ENCODE measurements at places on chromosomes 12 and 14.

- no peak for DNase-seq
These were observed 171.4 kb downstream of the CRADD start for GRCh38 chr12:93848523-93849101.

DNA sequence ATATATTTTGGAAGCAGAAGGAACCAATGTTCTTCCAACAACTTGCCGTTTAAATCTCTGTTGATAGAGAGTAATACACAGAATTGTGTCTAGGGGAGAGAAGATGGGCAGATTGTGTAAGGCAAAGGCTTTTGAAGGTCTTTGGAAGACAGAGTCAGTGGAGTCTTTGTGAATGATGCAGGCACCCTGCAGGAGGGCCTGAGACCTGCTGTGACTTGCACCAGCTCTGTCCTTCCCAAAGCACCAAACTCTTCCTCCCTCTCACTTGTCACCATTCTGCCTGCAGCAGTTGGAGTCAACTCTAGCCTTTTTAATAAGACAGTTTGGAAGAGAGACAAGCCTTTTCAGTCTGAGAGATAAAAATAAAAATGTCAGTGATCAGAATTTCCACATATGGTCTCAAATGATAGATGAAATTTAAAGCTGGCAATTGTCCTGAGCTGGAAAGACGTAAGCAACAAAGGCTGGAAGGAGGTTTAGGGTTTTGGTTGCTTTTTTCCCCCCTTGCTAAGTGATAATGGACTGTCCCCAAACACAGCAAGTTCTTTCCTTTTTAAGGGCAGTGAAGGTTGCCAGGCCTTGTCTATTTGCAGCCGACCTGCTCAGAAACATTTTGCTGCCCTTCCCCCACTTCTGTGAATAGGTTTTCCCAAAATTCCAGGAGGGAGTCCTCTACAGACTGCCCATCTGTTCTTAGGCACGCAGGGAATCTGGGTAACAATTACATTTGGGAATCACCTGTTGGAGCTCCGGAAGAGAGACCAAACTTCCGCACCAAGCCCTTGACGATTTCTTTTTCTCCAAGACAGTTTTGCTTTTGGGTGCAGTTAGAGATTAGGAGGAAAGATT, 103.0 kb upstream of the NTF3 start:
- peak; percentile 8 for DNase-seq

DNA sequence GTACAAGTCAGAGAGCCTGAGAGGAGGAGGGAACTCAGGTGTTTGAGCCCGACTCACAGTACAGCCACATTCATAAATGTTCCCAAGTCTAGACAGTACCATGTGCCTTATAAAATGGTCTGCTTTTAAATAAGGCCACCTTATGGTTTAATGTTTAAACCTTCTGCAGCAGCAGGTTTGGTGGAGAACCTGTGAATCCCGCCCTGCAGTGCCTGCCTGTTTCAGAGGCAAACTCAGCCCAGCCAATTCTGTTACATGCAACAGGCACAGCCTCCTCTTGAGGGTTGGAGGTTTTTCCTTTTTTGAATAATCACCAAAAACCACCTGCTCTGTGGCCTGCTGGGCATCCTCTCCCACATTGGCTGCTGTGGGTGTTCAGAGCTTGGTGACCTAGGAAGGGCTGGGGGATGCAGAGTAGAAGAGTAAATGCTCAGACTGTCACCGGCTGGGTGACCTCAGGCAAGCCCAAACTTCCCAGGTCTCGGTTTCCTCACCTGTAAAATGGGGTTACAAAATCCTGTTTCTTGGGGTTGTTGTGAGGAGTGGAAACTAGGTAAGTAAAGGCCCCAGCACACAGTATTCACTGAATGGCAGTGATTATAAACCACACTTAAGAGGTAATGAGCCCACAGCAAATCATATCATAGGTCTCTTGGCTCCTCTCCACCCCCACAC, 28.0 kb downstream of the NUAK1 start:
- no peak for DNase-seq

- peak; percentile 66 for DNase-seq
These were observed 258.6 kb downstream of the MSRB3 start for GRCh38 chr12:65536876-65537681.

GRCh38 chr12:90959538-90960139, 4.7 kb upstream of the CCER1 start:
- peak; percentile 83 for DNase-seq

GRCh38 chr12:10661338-10661737, 12.5 kb downstream of the STYK1 start:
- no peak for DNase-seq

DNA sequence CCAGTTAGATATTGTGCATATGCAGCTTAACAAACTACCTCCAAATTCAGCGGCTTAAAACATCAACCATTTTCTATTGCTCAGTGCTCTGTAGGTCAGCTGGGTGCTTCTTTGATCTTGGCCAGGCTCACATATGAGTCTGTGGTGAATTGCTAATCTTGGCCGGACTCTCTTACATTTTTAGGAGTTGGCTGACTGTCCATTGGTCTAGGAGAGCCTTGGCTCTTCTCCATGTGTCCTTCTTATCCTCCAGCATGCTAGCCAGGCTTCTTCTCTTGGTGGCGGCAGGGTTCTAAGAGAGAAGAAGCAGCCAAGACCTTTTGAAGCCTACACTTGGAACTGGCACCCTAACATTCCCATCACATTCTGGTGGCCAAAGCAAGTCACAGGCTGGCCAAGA, 174.3 kb upstream of the PWP1 start:
- DNase-seq, result no peak

DNA sequence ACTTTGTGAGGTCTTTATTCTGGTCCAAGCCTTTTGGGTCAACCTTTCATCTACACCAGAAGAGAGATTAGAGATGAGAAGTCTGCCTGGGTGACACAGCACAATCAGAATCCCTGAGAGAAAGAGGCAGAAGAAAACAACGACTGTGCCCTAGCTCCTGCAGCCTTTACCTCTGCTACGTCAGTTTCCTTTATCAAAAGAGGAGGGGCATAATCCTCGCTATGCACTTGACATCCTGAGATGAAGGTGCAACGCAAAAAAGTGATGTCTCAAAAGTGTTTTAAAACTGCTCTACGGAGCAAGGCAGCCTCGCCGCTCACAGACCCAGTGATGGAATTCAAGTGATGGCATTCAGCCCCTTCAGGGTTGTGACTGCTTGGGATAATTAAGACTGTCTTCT, 21.7 kb downstream of the ZDHHC22 start:
- DNase-seq, result no peak

DNA sequence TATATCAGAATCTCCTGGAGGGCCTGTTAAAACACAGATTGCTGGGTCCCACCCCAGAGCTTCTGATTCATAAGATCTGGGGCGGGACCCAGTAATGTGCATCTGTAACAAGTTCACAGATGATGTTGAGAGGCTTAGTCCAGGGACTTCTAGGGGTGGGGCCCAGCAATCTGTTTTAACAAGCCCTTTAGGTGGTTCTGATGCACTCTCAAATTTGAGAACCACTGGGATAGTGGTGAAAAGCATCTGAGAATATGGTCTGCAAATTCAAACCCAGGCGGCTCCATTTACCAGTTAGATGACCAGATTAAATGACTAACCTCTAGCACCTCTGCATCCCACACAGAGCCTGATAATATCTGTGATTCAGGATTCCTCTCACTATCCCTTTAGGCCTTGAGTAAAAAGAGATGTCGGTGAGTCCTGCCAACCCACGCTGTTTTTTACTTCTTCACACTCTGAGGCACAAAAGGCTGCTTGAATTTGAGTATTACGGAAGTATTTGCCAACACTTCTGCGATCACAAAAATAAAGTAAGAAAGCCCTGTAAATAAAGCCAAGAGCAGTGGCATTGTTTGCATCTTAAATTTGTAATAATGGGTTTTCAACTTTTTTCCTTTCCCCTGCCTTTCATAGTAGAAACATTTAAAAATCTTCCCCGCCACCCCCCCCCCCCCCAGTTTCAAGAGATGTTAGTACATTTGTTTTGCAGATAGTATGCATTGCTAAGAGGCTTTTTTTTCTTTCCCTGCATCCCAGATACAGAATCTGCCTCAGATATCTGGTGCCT, 1.8 kb upstream of the FRS2 start:
- no peak for DNase-seq

DNA sequence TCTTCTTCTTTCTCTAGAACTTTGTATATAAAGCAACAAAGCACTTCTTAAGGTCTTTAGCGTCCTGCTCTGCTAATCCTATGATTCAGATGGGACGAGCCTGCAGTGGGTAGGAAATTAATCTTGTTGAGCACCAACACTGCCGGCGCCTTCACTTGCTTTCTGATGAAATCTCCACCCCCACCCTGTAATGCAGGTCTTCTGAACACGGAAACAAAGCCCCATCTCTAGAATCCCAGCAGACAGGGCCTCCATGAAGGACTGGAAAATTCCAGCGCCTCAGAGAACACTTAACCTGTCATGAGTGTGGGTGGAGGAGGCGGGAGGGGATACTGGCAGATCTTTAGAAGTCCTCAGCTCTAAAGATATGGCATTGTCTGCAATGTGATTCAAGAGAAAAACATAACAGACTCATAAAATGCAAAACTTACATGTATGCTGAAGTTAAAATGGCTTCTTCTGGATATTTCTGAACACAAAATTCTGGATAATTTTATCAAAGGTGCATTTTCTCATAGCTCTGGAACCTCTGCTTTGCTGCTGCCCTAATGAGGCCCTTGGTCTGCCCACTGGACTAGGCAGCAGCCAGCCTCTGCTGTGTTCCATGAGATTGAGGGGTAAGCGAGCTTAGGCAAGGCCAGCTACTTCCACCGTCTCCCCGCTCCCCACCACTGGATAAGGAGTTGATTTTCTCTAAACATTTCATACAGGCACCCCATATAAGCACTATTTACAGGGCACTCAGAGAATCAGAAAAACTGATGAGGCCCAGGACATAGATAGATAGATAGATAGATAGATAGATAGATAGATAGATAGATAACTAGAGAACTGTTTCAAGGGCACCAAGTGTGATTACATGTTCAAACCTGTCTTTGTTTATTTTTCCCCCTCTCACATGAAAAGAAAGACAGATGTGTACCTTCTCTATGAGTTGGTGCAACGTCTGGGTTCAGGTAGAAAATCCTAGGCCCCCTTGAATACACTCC, 43.1 kb downstream of the ZFP36L1 start:
- DNase-seq, result no peak

GRCh38 chr12:111436811-111437210, 31.1 kb downstream of the SH2B3 start:
- DNase-seq, result no peak

DNA sequence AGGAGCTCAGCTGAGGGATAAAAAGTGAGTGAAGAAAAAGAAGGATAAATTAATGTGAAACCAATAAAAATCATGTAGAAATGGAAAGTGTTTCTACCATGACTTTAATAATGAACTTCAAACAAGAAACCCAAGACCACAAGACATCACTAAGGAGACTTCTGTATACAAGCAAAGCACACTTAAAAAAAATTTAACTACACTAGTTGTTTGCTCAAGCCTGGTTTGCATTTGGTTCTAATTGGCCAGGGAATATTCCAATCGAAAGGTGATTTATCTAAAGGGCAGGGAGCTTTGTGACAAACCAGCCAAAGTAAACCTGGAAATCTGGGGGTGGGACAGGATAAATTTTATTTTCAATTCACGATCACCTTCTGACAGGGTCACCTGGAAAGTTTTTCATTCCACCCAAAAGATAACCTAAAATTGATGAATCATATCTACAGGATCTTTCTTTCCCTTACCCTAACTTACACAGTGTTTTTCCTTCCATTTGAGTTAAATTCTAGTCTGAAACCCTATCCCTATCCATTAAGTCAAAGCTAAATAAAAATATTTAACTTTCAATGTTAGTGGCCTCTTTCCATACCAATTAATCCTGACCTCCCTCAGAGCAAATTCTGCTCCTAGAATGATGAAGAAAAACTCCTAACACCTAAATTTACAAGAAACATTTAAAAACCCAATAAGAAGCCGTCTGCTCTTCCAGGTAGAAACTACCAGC, 2.6 kb downstream of the EGLN3 start:
- DNase-seq, result no peak

- DNase-seq, result peak; percentile 51
These were observed 244.3 kb upstream of the NOVA1 start for GRCh38 chr14:26841920-26842741.

- peak; percentile 53 for DNase-seq
These were observed 29.0 kb upstream of the SMUG1 start for GRCh38 chr12:54217774-54218241.

DNA sequence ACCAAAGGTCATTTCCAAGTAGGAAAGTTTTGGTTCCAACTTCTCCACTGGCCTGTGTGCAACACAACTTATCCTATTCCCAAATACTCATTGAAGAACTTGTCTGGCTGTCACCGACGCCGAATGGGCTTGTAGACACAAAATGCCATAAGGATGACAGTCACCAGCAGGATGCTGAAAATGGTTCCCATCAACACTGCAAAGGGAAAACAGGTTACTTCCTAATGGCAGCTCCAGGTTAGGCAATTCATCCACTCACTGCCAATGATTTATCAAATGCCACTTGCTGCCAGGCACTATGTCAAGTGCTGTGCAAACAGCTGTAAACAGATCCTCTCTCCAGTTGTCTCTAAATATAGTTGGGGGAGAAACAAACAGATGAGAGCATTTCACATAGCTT, 6.1 kb downstream of the C12orf76 start:
- DNase-seq, result no peak

DNA sequence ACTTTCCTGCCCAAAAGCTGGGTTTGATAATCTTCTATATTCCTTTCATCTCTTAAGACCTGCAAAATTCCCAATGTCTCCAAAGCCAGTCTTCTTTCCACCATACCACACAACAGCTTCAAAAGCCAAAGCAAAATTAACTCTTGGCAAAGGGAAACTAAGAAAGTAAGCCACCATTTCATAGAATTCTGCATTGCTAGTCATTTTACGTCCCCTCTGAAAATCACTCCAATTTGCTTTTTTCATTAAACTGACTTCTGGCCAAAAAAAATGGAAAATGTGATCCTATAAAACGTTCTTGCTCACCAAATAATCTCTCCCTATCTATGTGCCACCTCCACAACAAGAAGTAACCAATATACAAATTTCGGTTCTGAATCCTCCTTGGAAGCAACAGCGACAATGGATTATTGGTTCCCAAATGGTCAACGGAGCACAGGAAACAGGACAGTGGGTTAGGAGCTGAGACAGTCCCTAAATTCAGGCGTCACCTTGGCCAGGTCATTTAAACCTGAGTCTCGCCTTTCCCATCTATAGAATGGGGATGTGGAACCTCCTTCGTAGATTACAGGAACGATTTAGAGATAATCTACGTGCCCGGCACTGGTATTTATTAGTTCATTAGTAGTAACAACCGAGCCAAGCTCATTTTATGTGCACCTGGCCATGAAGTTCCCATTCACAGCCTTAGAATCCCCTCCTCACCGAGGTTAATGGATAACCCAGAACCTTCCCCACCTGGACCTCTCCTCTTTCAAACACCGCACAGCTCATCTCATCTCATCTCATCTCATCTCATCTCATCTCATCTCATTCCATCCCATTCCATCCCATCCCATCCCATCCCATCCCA, 1.2 kb downstream of the NT5DC3 start:
- DNase-seq, result peak; percentile 18

- DNase-seq, result peak; percentile 77
These were observed 1.4 kb upstream of the KCNK13 start for GRCh38 chr14:90060312-90060964.

- peak; percentile 29 for DNase-seq
These were observed 68.4 kb downstream of the PPM1H start for GRCh38 chr12:62866451-62867082.

GRCh38 chr12:46354802-46355199, 17.8 kb downstream of the SLC38A2 start:
- DNase-seq, result no peak

- DNase-seq, result no peak
These were observed 8.4 kb downstream of the PACS2 start for GRCh38 chr14:105322791-105323556.
